Spinal cord (tissue), 10 donors: ENCODE measurements at places on chromosomes 7 and 10. TPM values are rescaled to one million over a fixed set of nuclear protein-coding genes. Genes with fewer than 3 reads are reported as not detected.

Gene VWA2
- 4.1 TPM for total RNA-seq

Gene OR6V1
- total RNA-seq, result not detected

Gene CHST15
- 46.2 TPM for total RNA-seq

Gene CALCR
- total RNA-seq, result 2.4 TPM

- no peak overlapping the region for H3K4me3 ChIP-seq
- H3K4me1 ChIP-seq, result peaks cover 5% of the 10 kb centered on the region
- no peak for DNase-seq
- peaks cover 33% of the 10 kb centered on the region for H3K27me3 ChIP-seq
- no peaks in the 10 kb centered on the region for H3K36me3 ChIP-seq
- no peak overlapping the region for H3K27ac ChIP-seq
These were observed 5.5 kb downstream of the FOXL3 start for GRCh38 chr7:295155-296154.

Gene TFR2
- total RNA-seq, result 7.0 TPM

Gene BUD31
- 64.9 TPM for total RNA-seq

GRCh38 chr7:149625947-149626392, 128.4 kb upstream of the ZNF746 start:
- peaks cover 18% of the 10 kb centered on the region for H3K4me1 ChIP-seq
- H3K27me3 ChIP-seq, result no peaks in the 10 kb centered on the region
- no peak for DNase-seq
- no peak overlapping the region for H3K4me3 ChIP-seq
- no peak overlapping the region for H3K27ac ChIP-seq

Gene PILRA
- total RNA-seq, result 4.3 TPM

Gene ADAM12
- total RNA-seq, result 81.5 TPM

DNA sequence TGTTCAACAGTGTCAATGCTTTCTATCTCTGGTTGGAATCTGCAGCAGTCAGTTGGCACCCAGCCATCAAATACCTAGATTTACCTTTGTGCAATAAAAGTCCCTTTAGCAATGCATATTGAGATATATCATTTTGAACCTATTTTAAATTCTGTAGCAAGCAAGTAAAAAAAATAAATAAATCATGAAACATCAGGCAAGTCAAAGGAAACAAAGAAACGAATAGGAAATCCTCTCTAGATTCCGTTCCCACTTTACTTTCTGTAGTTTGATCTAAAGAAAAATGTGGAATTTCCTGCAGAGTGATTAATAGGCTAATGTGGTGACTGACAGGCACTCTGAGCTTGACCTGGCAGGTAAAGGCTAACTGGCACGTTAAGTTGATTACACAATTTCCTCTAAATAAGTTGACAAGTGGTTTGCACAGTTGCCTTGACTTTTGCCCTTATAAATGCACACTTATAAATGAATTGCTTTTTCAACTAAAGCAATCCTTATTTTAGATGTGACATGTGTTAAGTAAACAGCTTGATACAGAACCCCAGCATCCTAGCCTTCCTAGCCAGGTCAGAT, 208.1 kb upstream of the TCF7L2 start:
- H3K4me1 ChIP-seq, result no peaks in the 10 kb centered on the region
- H3K4me3 ChIP-seq, result no peak overlapping the region
- H3K36me3 ChIP-seq, result no peaks in the 10 kb centered on the region
- DNase-seq, result no peak

Gene SUMF2
- total RNA-seq, result 125 TPM

DNA sequence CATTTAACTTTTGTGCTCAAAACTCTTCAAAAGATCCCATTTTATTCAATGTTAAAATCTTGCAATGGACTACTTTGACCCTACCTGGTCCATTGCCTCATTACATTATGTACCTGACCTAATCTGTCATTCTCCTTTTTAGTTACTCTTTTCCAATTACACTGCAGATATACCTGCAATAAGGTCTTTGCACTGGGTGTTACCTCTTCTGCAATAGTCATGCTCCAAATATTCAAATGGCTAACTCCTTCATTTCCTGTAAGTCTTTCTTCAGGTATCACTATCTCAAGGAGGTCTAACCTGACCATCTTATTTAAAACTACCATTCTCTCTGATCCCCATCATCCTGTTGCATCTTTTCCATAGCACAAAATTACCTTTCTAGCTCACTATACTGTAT, 22.3 kb downstream of the SLC13A1 start:
- no peak overlapping the region for H3K4me3 ChIP-seq
- no peaks in the 10 kb centered on the region for H3K4me1 ChIP-seq
- DNase-seq, result no peak
- no peaks in the 10 kb centered on the region for H3K27me3 ChIP-seq

GRCh38 chr7:147605323-147605722, 985.2 kb upstream of the C7orf33 start:
- no peak for DNase-seq
- H3K4me3 ChIP-seq, result no peak overlapping the region
- H3K4me1 ChIP-seq, result peaks cover 3% of the 10 kb centered on the region
- no peak overlapping the region for H3K27ac ChIP-seq

- no peak overlapping the region for H3K27ac ChIP-seq
- no peak overlapping the region for H3K4me3 ChIP-seq
- H3K36me3 ChIP-seq, result no peaks in the 10 kb centered on the region
- no peak for DNase-seq
These were observed 804.8 kb upstream of the IGFBP3 start for GRCh38 chr7:46725838-46726237.

GRCh38 chr7:92747041-92747835, 89.1 kb downstream of the CDK6 start:
- H3K4me1 ChIP-seq, result no peaks in the 10 kb centered on the region
- no peak overlapping the region for H3K27ac ChIP-seq
- no peaks in the 10 kb centered on the region for H3K27me3 ChIP-seq
- no peak overlapping the region for H3K4me3 ChIP-seq

DNA sequence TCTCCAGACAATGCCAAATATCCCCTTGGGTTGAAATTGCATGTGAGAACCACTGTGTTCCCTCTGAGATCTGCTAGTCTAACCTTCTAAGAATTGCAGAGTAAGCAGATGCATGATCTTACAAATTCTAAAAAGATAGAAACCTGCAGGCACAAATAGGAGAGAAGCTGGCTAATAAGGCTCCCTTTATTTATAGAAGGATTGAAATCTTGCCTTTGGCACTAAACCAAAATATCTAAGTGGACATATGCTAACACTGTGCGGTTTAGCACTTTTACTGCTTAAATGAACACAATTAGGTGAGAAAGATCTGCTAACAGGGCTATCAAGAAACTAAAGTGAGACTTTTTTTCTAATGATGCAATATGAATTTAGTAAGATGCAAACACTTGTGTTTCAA, 225.5 kb downstream of the DOCK4 start:
- H3K36me3 ChIP-seq, result peaks cover 7% of the 10 kb centered on the region
- no peaks in the 10 kb centered on the region for H3K27me3 ChIP-seq
- DNase-seq, result no peak
- no peak overlapping the region for H3K4me3 ChIP-seq
